ENCODE measurements at places on chromosomes 6 and 20.

DNA sequence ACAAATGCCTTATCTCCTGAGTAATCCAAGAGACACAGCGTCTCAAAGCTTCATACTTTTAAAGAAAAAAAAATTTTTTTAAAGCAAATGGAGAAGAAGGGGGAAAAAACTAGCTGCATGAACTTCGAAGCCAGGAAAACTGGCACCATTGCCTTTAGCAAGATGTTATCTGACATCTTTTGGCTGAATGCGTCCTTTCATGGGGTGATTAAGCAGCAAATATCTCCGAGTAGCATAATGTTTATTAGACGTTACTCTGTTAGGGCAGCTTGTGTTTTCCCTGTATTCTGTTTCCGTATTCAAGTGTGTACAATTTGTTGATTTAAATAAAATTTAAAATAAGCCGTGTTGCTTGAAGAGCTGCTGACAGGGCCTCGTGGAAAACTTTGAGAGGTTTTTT lies 76.5 kb upstream of the TSHZ2 start:
- no peak for DNase-seq

- no peak for DNase-seq
Measured at GRCh38 chr6:4513561-4513960, 262.6 kb upstream of the CDYL start.

GRCh38 chr20:24915440-24915839 lies 33.6 kb upstream of the CST7 start:
- DNase-seq, result no peak

DNA sequence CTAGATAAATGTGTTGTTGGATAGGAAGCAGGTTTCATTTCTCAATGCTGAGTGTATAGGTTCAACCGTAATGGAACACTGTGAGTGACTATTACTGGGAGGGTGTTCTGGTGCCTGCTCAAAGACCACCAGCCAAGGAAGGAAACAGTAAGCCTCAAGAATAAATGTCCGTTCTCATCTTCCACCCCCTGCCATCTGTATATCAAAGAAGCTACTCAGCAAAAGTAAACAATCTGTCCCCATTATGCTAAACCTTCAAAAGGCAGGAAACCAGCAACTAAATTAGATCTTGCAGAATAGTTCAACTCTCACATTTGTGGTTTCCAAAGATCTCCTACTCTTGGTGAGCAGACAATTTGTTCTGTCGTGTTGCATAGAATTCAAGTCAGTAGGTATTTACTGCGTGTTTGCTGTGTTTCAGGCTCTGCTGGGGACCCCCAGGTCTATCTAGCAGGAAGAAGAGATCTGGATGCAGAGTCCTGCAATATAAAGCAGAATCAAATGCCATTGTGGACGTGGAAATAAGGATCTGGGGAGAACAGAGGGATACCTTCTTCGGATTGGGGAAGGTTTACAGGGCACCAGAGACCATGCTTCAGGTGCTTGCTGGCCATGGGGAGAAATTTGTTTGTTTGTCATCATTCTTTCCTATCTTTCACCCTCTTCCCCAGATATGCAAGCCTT lies 87.3 kb downstream of the SCML4 start:
- peak; percentile 71 for DNase-seq

DNA sequence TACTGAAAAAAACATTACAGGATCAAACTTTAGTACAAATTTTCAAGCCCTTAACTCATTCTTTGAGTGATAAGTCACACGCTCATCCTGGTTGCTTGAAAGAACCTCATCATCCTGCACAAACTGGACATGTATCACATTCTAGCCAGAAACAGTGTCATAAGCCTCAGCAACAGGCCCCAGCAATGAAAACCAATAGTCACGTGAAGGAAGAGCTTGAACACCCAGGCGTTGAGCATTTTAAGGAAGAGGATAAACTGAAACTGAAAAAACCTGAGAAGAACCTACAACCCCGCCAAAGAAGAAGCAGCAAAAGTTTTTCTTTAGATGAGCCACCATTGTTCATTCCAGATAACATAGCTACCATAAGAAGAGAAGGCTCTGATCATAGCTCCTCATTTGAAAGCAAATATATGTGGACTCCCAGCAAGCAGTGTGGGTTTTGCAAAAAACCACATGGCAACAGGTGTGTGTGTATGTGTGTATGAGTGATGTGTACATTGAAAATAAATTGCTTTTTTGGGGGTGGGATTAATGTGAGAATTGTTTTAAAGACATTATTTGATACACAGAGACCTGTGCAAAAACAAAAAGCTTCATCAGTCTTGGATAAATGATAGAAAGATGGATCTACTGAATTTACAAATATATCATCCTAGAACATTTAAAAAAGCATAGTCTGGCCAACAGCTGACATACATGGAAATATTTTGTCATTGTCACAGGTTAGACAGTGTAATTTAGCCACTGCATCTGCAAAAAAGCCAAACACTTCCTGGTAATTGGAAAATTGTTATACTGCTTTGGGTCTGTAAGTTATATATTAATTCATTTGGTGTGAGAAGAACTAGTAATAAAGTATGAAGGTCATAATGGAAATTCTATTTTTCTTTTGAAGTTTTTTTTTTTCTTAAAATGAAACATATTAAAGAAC lies 50.1 kb downstream of the PHF3 start:
- DNase-seq, result peak; percentile 20

DNA sequence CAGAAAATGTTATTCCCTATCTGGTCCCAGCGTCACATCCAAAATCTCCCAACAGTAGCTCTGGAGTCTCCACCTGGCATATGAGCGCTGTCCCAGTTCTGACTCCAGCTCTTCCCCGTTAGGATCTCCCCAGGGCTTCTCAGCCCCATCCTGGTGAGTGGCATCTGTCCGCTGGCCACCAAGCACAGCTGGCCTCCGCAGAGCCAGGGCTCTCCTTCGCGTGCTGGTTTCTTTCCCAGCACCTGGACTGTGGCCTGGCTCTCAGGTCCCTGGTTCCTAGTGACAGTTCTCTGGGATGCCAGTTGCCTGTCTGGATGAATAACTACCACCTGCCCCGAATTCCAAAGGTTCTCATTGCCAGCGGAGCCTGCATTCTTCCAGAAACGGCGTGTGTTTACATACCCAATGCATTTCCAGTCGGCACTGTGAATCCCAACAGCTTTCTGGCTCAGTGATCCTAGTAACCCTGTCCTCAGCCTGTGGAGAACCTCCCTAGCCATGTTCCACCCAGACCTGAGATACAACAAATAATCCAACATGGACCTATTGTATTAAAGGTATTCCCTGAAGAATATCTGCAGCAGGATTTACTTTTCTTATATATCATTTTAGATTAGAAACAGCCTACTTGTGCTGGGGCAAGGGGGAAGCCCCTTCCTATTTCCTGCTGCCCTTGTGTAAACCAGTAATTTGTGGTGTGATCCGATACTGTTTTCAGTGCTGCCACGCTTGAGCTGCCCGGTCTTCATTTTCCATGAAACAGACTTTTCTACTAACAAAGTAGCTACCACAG lies 69.9 kb upstream of the PDE10A start:
- DNase-seq, result no peak

- DNase-seq, result no peak
Measured at GRCh38 chr20:10705801-10706459, 32.1 kb upstream of the JAG1 start.

DNA sequence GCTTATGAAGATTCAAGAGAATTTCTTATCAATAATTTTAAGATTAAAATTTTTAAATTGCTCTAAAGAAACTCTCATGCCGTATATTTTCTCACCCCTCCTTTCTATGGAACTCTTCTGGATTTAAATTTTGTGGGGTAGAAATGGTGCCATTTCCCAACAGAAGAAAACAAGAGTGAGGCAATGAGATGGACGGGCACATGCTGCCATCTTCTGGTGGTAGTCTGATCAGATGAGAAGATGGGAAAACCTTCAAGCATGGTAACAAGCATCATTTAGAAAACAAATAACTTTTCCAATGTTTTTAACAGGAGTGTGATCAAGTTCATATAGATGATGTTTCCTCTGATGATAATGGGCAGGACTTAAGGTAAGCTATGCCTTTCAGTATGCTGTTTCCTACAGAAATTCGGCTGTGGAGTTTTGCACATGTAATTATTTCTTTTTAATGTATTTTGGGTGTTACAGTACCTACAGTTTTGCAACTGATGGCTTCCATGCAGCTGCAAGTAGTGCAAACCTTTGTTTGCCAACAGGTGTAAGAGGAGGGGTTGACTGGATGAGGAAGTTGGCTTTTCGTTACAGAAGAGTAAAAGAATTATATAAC lies 271.4 kb downstream of the EYA4 start:
- peak; percentile 8 for DNase-seq

GRCh38 chr6:99492092-99492491 lies 23.1 kb downstream of the USP45 start:
- no peak for DNase-seq

GRCh38 chr6:31655349-31656237 lies at the start of gene APOM:
Gene APOM, plus strand, starts transcription at chr6:31655894. Its CDS starts 73 bp downstream, at chr6:31655967.
- DNase-seq, result no peak

DNA sequence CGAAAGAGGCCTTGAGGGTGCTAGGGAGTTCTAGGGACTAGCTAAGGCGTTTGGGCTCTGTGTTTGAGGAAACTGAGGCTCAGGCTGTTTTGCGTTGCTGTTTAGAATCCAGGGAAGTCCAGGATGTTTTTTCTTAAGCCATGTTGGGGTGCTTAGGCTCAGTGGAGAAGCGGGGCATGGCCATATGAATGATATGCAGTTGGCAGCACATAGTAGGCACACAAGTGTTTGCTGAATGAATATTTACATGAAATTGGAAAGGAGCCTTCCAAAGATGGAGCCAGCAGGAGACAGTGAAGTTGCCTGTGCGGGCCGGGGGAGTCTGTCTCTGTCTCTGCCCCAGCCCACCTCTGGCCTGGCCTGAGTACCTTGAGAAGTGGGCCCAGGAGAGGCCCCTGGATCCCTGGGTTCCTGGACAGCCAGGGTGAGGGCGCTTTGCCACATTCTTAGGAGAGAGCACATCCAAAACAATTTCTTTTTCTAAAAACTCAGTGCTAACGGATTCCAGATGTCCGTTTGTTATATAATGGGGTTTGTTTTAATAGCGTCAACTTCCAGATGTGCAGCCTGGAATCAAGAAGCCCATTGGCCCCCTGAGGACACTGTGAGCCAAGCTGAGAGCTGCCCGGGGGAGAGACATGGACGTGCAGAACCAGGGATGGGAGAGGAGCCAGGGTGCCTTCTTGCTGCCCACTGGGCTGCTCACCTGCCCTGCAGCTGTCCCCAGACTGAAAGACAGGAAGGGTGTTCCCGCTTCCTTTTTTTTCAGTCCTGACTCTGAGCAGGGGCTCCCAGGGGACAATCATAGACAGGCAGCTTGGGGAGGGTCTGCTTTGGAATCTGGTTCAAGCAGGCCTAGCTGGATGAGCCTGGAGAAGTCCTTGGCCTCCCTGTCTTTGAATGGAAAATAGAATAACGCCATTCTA lies 20.1 kb upstream of the EMILIN3 start:
- DNase-seq, result no peak

DNA sequence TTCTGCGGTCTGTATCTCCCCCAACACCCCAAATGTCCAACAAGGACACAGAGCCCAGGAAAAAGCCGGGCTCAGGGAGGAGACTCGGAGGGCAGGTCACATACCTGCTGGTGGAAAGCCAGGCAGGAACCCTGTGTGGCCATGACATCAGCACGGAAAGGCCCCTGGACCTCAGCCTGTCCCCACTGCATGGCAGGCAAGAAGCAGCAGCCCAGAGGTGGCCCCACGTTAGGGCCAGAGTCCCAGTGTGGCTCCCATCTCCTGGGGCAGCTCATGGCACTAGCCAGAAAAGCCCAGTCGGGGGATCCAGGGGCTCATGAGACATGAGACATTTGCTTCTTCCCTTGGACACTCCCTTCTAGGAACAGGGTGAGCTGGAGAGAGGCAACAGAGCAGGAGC lies 258.7 kb downstream of the DLL1 start:
- DNase-seq, result peak; percentile 7

- no peak for DNase-seq
Measured at GRCh38 chr6:157981132-157981394, 600 bp upstream of the SYNJ2 start.

DNA sequence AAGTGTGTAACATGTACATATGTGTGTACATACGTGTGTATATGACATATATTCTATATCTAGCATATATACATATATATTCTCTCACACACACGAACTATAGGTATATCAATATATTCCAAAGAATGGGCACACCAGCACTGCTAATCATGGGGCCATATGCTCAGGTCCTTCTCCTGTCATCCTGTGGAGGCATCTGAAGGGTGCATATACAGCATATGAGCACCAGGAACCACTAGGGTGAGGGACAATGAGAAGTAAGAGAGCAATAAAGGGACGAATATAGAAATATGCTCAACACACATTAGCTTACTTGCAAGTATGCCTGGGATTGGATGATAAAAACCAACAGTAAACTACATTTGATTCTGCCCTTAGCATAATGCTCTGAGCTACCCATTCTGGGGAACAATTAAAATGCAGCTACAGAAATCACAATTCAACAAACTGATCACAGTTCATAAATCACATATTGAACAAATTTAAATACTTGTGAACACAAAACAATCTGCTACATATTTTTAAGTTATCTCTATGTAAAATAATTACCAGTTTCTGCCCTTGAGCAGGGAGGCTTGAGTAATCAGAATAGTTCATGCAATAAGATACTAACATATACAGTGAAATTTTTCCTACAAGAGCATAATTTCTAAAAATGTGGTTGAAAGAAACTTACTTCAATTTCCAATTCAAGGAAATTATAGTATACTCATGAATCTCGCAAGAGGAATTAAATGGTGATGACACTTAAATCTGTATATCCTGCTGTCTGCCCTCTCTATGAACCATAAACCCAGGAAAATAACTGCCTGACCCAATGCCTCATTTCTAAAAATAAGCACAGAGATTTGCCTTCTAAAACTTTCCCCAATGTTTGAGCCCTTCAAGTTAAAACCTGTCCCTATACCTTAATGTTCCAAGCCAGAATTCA lies 272.2 kb upstream of the THEMIS start:
- DNase-seq, result no peak

- no peak for DNase-seq
Measured at GRCh38 chr6:160972111-160972510, 19.5 kb upstream of the MAP3K4 start.

GRCh38 chr20:38278131-38278530 lies 17.6 kb upstream of the KIAA1755 start:
- DNase-seq, result no peak

GRCh38 chr6:52548999-52549398 lies 27.9 kb downstream of the TRAM2 start:
- DNase-seq, result no peak

- no peak for DNase-seq
Measured at GRCh38 chr20:15232243-15232642, 894.8 kb upstream of the FLRT3 start.

GRCh38 chr6:26158581-26159356 lies 71.5 kb downstream of the HFE start:
- DNase-seq, result peak; percentile 77

GRCh38 chr6:85997206-85997605 lies 354.5 kb upstream of the SYNCRIP start:
- DNase-seq, result no peak

GRCh38 chr6:37004044-37004980 lies 1.1 kb upstream of the FGD2 start:
- no peak for DNase-seq

DNA sequence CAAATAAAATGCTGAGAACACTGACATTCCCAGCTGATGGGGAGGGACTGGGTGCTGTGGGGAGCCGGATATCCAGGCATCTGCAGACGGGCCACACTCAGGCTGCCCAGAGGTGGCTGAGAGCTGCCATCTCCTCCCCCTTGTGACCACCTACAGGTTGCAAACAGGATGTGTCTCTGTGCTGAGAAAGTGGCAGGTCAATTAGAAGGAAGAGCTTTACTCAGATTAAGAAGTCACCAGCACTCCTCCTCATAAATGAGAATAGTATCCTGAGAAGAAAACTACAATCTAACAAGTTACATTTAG lies 63.0 kb downstream of the HUS1B start:
- DNase-seq, result no peak

- peak; percentile 47 for DNase-seq
Measured at GRCh38 chr20:33653218-33653899, 8.8 kb upstream of the C20orf144 start.

Measured in CD4-positive, alpha-beta T cell treated with Interleukin-4 for 1 hour (primary cell).